ENCODE measurements at places on chromosomes 7 and 10.

GRCh38 chr7:111867348-111867931 is 305.1 kb upstream of the IMMP2L start:
- no peak for DNase-seq

DNA sequence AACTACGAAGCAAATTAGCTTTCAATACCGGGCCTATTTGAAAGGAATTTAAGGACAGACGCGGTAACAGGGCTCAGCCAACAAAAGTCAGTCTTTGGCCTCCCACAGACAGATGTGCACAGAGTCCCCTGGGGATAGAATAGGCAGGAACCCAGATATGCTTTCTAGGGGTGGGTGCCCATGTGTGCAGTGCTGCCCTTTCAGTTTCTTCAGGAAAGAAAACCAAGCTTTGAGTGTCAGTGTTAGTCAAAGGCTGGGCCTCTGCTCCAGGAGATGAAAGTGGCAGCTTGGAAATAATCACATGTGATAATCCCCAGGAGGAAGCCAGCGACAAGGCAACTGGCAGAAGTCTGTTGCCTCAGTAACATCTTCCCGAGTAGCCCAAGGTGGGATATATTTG is 43.8 kb upstream of the CSTF2T start:
- no peak for DNase-seq

- DNase-seq, result no peak
These were observed 127.1 kb downstream of the KMT2E start for GRCh38 chr7:105141068-105141467.

GRCh38 chr7:135158874-135159273 is 11.0 kb downstream of the TMEM140 start:
- DNase-seq, result no peak

DNA sequence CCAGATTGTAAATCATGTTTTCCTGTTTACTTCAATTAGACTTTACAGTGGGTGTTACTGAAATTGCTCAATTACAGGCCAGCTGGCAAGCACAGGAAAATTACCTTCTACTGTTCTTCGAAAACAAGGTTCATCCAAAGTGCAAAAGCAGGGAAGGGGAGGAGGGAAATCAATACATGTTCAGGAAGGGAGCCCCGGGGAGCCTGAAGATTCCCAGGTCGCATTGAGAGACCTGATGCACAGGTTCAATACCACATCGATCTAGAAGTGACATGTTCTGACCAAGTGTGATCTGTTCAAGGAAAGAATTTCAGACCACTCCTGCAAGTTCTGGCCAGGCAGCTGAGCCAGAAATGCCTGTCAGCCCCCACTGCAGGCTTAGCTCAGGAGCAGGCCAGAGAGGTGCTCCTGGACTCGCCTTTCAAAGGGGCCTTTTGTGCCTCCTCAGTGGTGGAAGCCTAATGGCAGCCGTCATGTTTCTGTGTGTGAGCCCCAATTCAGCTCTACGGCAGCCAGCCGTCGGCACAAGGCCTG is 35.9 kb downstream of the FAM53B start:
- no peak for DNase-seq

DNA sequence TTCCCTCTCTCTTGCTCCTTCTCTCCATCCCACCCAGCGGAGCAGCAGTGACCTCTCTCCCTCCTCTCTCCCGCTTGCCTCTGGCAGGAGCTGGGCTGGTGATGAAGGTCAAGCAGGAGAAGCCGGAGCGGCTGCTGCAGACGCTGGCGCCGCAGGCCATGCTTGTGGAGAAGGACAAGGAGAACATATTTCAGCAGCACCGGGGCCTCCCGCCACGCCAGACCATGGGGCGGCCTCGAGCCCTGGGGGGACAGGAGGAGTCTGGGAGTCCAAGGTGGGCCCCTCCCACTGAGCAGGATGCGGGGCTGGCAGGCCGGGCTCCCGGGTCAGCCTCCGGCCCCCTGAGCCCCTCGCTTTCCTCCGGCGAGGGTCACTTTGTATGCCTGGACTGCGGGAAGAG is 17.3 kb downstream of the ZNF775 start:
- no peak for DNase-seq

Measured in ovary (tissue), 10 donors.